ENCODE measurements at places on chromosomes 6 and 20.

DNA sequence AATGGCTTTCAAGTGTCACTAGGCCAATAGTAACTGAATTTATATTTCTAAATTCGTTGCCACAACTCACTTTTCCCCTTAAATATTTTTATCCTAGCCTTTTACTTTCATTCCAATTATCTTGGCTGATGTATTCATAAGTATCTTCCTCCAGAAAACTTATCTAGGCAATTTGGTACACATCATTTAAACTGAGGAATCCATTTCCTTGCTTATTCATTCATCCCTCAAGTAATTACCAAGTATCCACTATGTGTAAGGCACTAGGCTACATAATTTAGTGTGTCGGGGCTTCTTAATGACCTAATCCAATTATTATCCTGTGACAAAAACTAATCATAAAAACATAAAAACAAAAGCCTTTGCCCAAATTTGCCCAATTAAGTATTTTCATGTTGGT lies 258.3 kb upstream of the TCF21 start:
- no peak for DNase-seq

DNA sequence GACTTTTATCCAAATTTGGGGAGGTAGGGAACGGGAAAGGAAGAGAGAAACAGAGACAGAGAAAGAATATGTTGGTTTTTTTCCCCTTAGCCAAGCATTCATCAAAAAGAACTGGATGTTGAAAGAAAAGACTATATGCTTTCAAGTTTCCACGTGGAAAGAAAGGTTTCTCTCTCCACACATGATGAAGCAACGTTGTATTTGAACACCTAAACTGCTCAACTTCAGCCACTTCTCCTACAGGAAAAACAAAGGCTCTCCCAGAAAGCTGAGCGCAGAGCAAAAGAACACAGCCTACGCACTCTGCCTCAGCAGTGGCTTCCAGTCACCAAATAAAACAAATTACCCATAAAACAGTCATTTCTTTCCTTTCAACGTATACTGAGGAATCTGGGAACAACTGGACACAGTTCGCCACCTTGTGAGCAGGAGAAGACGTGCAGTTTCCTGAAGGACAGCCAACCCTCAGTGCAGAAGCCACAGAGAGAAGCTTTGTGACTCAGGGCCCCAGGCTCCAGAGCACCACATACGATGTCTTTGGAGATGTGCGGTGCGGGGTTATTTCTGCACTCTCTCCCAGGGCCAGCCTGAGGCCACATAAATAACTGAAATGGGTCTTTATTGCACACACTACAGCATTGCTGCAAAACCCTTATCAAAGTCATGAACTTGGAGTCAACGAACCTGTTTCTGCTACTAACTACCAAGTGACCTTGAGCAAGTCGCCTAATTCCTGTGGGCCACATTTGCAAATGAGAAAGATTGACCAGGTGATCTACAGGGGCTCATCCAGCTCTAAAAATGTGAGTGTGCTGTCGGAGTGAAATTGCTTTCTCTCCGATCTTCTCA lies 10.1 kb downstream of the IL17F start:
- DNase-seq: no peak

DNA sequence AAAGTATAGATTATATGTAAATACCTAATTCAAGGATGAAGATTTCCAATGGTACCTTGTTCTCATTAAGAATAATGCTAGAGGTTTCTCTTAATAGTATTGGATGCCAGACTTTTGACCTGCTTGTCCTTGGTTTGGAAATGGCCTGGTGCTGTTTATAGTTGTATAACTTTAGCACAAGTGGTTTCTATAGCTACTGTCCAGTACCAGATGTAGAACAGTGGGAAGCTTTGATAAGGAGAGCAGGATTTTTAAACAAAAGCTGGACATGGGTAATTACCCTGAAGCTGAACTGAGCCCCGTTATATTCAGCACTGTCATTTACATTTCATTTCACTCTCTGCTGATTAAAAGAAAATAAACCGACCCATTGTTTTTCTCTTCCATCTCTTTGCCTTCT lies 43.7 kb downstream of the TRMT11 start:
- DNase-seq: no peak

DNA sequence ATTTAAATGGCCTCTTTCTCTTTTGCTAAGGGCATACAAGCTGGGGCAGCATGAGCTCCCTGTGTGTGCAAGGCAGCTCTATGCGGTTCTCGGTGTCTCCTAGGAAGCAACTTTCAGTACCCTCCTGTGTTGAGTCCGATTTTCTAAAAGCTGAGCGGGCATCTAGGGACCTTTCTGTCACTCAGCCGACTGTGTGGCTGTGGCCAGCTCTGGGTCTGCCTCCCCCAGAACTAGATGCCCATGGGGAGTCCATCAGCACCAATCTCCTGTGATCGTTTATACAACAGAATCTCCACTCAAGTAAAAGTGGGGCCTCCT lies 7.5 kb downstream of the NELFCD start:
- DNase-seq: no peak

- DNase-seq: no peak
Measured at GRCh38 chr6:3669916-3670315, 81.6 kb downstream of the PXDC1 start.

DNA sequence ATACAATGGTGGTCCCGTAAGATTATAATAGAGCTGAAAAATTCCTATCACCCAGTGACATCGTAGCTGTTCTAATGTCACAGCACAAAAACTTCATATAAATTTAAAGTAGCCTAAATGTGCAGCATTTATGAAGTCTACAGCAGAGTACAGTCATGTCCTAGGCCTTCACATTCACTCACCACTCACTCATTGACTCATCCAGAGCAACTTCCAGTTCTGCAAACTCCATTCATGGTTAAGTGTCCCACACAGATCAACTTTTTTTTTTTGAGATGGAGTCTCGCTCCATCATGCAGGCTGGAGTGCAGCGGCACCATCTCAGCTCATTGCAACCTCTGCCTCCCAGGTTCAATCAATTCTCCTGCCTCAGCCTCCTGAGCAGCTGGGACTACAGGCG lies 20.9 kb upstream of the KCNG1 start:
- no peak for DNase-seq

DNA sequence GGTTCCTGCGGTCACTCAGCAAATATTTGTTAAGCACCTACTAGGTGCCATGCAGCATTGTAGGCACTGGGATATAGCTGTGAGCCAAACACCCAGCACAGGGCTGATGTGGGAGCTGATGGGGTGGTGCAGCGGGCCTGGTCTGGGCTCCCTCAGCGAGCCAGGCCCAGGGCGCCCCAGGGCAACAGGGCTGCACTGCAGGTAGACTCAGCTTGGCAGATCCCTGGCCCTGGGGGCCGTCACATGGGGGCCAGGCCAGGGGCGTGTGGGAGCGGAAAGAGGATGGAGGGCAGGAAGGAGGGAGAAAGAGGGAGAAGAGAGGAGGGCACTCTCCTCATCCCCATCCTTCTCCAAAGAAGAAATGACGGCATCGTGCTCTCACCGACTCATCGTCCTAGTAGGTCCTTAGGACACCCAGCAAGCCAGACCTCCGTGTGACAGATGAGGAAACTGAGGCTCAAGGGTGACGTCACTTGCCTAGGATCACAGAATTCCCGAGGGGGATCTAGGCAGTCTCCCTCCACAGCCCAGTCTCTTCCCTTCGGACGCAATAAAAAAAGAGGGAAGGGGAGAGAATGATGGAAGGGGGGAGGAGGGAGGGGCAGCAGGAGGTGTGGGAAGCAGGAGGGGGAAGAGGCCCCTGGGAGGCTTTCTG lies 53.3 kb downstream of the RBM38 start:
- no peak for DNase-seq

DNA sequence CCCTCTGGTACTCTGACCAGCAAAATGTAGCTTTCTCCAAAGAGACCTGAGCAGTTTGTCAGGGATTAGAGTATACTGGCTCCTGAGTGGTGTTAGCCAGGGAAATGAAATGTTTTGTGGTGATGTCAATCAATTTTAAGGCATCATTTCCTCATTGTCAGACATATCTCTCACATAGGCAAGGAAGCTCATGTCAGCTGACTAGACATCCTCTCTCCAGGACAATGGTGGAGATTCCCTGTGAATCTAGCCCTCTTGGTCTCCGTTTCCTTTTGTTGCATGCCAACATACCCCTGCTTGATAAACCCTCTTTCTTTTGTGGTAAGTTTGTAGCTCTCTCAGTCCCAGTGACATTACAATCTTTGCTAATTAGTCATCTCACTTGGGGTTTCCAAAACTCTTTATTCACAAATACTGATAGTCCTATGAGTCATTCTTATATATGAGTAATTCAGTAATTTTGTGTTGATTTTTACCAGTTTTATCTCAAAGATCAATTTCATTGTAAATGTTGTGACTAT lies 135.6 kb upstream of the PTPRK start:
- no peak for DNase-seq

- DNase-seq: no peak
Measured at GRCh38 chr6:162627362-162627761, 100.2 kb downstream of the PRKN start.

GRCh38 chr20:10511509-10512251 lies 76.6 kb downstream of the SLX4IP start:
- peak; percentile 31 for DNase-seq

DNA sequence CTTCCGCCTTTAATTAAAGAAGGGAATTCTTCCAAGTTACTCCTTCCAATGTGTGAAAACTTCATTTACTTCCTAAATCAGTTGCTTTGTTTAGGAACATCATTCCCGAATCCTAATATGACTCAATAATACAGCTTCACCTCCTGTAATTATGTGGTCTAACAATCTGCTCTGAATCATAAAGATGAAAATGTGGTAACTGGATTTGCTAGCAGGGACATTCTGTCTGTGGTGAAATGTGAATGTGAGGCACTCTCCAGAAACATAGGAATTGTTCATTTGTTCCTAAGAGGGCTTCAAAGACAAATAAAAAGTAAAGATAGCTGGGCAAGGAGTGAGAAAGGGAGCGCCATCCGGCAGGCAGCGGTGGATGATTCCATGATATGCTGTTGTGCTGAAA lies 678.1 kb downstream of the KIF16B start:
- no peak for DNase-seq

- no peak for DNase-seq
Measured at GRCh38 chr20:4171538-4172116, 156.3 kb upstream of the RNF24 start.

DNA sequence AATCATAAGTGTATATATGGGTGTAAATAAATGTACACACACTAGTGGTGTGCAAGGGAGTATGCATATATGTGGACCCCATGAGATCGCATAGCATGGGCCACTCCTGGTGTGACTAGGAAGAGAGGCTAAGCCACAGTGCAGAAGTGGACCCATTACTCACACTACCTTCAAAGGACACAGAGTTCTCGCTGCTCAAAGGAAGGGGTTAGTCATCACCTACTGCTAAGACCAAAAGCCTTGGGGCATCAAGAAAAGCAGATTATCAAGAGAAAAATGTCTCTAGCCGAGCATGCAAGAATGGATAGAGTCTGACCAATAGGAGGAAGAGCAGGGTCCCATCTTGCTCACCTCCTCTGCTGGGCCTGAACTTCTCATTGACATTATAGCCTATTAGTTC lies 195.5 kb downstream of the MAFB start:
- DNase-seq: no peak

DNA sequence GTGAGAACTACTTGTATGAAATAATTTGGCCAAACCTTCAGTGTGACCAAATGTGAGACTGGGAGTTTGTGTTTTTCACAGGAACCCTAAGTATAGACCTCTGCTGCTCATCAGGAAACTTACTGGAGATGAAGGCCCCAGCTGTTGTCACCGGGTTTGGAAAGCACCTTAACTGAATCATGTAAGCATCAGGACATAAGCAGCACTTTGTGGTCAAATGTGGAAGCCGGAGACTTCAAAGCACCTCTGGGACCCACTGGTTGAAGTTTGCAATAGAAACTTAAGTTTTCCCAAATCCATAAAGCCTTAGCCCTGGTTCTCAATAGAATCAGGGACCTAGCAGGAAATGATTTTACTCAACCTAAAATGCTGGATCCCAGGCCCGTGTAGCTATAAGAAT lies 14.3 kb downstream of the TTPAL start:
- no peak for DNase-seq

GRCh38 chr6:30730601-30731435 lies 10.7 kb downstream of the TUBB start:
- peak; percentile 77 for DNase-seq

- no peak for DNase-seq
Measured at GRCh38 chr20:10520528-10520927, 85.4 kb downstream of the SLX4IP start.

GRCh38 chr20:9160757-9161156 lies 91.9 kb downstream of the PLCB4 start:
- DNase-seq: no peak

DNA sequence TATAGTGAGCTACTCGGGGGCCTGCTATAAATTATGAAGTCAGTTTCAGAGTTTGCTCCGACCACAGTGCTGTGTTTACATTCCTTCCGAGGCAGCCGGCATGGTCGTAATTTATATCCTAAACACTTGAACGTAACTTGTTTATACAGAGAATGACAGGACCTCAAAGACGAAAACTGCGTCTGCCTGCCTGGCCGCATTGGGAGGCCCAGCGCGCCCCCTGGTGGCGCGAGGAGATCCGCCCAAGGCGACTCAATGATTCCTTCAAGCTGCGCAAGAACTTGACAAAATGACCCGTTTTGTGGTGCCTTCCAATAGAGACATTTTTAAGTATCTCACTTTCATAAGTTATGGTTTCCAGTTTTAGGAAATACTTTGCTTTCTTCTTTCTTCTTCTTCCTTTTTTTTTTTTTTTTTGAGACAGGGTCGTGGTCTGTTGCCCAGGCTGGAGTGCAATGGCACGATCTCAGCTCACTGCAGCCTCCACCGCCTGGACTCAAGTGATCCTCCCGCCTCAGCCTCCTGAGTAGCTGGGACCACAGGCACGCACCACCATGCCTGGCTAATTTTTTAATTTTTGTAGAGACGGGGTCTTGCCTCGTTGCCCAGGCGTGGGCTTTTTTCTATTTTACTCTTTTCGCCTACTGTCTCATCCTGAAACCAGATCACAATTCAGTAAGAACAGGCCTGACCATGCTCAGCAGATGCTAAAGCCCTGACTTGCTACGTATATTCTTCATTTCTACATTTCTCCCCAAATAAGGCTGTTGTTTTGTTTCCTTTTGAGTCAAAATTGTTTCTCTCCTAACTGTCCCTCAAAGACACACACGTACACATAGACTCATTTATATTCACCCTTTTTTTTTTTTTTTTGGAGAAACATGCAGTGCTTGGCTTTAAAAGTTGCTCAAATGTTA lies 7.8 kb downstream of the FOXF2 start:
- peak; percentile 32 for DNase-seq

DNA sequence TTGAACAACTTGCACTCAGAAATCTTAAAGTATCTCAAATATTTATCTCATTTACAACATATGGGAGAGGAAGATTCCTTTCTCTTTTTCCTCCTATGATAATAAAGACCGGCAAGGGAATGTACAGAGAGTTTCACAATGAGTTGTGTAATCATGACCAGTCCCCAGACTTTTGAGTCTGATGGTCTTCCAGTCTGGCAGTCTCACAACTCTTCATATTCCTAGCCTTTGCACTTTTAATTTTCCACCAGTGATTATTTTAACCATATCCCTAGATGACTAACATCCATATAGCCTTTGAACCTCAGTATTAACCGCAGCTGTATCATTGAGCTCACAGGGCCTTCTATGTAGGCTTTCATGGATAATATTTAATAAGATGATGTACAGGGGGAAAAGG lies 278.5 kb downstream of the KHDC1L start:
- no peak for DNase-seq
